Germinal center (tissue), 1 donor: ENCODE measurements at places on chromosomes 12 and 14.

- DNase-seq: no peak
Measured at GRCh38 chr14:41549821-41550607, 56.7 kb upstream of the LRFN5 start.

DNA sequence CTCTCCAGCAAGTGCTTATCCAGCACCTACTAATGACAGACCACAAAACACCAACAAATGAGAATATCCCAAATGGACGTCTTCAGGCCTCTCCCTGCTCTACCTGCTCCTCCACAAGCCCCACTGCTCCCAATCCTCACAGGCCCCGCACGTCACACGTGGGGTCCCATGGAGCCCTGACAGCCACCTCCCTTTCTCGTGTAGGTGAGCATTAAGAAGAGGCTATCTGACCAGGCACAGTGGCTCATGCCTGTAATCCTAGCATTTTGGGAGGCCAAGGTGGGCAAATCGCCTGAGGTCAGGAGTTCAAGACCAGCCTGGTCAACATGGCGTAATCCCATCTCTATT lies 5.4 kb downstream of the RIMBP2 start:
- no peak for DNase-seq

- no peak for DNase-seq
Measured at GRCh38 chr12:68521848-68522502, 88.7 kb upstream of the RAP1B start.

GRCh38 chr12:122852336-122853275 lies 17.3 kb downstream of the HIP1R start:
- no peak for DNase-seq

DNA sequence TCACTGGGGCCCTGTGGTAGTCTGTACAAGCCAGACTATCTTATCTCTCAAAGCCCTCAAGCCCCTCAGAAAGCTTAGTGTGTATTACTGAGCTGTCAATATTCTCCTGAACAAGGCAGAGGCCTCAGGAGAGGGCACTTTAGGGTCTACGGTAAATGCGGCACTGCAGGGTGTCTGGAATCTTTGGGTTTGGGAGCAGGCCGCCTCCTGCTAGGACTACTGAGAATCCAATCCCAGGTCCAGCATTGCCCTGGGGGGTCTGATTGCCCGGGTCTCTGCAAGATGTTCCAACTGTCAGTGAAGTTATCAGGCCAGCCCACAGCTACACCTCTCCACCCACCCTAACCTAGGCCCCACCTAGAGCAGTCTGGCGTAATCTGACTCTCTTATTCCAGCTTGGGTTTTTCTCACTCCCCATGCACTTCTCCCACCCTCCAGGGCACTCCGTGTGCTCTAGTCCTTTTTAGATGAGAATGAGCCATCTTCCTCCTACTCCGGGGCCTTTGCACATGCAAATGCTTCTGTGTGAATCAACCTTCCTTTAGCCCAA lies 4.3 kb upstream of the ZFP36L1 start:
- DNase-seq: no peak

GRCh38 chr12:111993292-111994150 lies 19.4 kb downstream of the TMEM116 start:
- DNase-seq: no peak

- DNase-seq: no peak
Measured at GRCh38 chr12:18749386-18749957, 11.6 kb downstream of the CAPZA3 start.

DNA sequence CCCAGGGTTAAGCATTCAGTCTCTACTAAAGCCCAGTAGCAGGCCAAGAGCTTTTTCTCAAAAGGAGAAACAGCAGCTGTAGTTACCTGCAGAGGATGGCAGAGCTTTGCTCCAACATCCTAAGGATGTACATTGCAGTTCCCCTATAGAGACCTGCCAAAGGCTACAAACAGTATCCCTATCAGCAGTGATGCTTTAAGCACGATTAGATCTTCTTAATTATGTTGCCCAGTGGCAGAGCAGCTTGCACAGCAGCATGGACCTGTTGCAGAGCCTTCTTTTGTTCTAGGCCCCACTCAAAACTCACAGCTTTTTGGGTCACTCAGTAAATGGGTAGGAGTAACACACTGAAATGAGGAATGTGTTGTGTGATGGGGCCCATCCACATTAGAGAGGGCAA lies 46.4 kb upstream of the CRY1 start:
- DNase-seq: no peak

DNA sequence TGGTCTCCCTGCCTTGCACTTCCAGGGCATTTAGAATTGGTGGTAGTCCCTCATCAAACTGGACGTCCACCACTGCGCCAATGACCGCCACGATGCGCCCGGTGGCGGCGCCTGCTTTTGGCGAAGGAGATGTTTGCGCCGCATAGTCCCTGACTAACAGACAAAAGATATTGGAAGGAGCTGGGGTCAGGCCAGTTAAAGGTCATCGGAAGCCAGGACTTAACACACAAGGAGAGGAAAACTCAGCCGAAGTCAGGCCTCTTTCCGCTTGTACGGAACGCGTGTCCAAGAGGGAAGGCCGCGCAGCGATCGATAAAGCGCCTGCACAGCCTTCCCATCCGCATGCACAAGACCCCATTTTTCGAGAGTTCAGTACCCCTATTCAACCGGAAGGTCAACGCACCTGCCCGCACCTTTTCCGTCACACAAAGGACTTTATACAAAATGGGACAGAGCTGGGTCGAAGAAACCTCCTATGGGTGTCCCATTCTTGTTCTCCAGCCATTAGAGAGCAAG lies 525 bp downstream of the ATP5F1B start:
- no peak for DNase-seq

DNA sequence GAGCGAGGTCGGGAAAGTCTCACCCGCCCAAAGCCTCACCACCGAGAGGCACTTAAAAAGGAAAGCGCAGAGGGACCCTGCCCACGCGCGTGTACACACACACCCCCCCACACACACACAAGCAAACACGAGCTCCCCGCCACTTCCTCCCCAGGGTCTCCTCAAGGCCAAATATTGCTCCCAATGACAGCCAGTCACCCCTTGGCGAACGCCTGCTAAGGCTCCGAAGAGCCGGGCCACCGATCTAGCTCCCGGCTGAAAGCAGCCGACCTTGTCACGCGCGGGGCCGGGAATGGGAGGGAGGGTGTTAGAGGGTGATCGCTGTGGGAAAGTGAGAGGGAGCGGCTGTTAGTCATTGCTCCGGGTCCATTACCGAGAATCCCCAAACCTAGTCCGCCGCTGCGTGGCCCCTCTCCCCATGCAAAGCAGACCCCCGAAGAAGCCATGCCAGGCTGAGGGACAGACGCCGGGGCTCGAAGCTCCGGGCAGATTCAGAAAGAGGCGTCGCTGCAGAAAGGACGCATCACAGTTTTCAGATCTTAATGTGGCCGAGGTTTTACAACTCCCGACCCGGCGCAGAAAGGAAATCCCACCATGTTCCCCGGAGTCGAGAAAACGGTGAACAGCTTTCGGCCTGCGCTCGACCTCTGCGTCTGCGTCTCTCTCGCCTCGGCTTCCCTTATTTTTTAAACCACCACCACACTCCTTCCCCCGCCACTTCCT lies 2.6 kb downstream of the BMP4 start:
- DNase-seq: no peak

DNA sequence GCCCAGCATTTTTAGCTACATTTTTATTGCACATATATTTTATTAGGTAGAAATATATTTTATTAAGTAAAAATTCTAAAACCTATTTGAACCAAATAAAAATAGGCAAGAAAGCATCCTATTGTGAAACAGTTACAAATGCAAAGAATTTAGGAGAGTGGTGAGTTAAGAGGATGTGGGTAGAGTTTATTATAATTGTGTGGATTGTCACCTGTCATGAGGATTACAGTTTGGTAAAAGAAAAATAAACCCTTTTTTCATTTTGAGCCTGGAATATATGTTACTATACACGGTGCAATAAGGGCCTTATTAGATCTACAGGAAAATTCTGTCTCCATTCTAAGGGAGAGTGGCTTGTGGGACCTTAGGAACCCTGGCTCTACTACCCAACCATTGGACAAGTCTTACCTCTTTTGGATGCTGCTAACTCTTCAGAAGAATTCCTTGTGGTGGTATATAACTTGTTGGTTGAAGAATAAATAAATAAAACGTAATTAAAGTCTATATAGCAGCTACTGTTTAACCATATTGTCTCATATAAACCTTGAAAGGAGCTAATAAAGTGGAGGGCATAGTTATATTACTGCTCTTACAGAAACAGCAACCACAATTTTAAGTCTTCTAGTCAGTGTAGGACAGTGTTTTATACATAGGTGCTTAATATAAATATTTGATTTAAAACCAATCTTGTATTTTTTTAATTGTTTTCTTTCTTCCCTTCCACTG lies 67.8 kb downstream of the FGD4 start:
- DNase-seq: no peak

DNA sequence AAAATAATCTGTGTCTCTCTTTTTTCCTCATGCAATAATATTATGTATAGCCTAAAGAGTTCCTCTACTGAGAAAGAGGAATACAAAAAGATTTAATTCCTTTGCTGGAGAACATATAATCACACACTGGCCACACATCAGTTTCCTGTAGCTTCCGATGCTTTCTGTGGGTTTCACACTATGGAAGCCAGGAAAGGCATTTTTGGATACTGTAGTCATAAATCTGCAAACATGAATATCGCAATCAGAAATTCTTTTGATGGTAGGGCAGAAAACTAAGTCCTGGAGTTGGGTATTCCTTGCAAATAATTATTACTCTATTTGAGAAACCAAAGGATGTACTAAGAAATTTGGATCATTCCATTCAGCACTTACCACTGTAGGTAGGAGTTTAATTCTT lies 260.0 kb downstream of the ACSS3 start:
- no peak for DNase-seq

DNA sequence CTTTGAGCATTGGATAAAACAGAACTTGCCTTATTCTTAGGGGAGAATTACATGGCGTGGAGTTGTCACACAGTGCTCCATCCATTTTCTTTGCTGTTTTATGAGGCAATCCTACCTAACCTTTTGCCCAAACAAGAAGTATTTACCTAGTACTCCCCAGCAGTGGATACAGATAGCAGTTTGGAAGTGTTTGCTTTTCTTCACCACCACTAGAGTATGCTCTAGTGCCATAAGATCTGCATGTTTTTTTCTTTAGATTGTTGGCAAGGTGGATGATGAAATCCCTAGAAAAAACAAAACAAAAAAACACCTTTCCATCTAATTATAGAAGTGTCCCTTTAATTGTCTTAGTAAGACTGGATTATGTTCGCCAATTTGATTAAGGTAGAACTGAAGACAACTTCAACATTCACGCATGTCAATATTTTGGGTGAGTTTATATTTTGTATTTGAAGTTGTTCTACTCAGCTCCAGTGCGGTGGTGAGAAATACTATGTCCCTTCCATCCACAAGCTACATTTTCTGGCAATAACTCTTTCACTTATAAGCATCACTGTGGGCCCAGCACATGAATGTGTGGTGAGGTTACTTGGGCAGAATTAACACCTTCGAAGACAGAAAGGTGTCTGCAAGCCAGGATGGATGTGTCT lies 23.6 kb upstream of the TMEM260 start:
- no peak for DNase-seq

- no peak for DNase-seq
Measured at GRCh38 chr14:94244182-94244581, 48.9 kb downstream of the SERPINA10 start.

GRCh38 chr12:95763809-95764253 lies 26.7 kb downstream of the NTN4 start:
- DNase-seq: no peak

- DNase-seq: no peak
Measured at GRCh38 chr14:33475623-33476022, 475.3 kb downstream of the EGLN3 start.

DNA sequence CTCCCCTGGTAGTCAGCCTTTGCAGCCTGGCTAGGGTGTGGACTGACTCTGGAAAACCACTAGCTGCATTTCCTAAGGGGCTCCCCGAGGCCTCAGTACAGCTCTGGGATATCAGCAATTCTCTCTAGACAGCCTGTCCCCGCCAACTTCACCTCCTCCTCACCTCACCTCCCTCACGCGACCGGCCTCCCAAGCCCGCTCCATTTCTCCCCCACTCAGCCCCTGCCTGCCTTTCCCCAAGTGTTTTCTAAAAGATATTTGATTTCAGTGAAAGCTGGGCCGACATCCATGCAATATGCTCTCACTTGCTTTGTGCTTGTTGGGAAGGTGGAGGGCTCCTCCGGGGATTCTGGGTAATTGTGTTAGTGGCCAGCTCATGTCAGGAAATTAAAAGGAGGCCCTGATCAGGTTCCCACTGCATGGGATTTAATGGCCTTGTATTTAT lies 91.8 kb downstream of the ESRRB start:
- no peak for DNase-seq

DNA sequence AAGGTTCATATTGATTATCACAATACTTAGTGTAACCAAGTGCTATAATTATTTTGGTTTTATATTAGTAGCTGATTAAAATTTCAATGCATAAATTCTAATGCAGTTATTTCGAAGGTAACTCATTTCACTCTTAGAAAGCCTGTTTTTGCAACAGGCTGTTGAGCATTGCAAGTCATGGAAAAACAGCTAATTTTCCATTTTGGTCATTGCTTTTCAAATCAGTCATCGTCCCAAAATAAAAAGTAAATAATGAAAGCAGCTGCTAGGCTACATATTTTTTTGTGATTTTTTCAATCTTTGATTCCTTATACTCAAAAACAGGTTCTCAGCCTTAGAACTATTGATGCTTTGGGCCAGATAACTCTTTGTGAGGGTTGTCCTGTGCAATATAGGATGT lies 22.9 kb downstream of the VEZT start:
- no peak for DNase-seq

DNA sequence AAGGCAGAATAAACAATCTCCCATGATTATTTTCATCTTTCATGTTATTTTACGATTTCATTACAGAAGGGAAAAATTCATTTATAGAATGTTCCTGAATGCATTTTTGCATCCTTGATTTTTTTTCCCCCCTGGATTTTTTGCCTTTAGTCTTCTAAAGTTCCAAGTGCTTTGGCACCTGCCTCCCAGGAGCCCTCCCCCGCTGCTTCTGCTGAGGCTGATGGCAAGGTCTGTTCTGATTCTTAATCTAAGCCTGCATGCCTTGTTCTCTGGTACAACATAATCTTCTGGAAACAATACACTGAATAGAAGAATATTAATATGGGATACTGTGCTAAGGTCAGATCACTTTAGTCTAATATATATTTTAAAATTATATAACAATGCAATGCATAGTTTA lies 18.0 kb downstream of the YARS2 start:
- no peak for DNase-seq

GRCh38 chr12:21559855-21560569 lies 33.9 kb downstream of the SPX start:
- DNase-seq: no peak
